ENCODE measurements at places on chromosomes 2 and 18. TPM values are rescaled to one million over a fixed set of nuclear protein-coding genes. Genes with fewer than 3 reads are reported as not detected.

Gene DLX2
- 0.19 TPM for polyA plus RNA-seq

Gene SERPINB3
- polyA plus RNA-seq: not detected

Gene PLCD4
- 1.7 TPM for polyA plus RNA-seq

Gene CCDC141
- not detected for polyA plus RNA-seq

Gene PHLPP1
- 6.5 TPM for polyA plus RNA-seq

Gene MYO5B
- polyA plus RNA-seq: 6.9 TPM

Gene SANBR
- 13.9 TPM for polyA plus RNA-seq

Gene GNLY
- not detected for polyA plus RNA-seq

Gene SH3BP4
- 22.6 TPM for polyA plus RNA-seq

Gene INO80C
- 33.3 TPM for polyA plus RNA-seq

Gene STEAP3
- polyA plus RNA-seq: 30.8 TPM

DNA sequence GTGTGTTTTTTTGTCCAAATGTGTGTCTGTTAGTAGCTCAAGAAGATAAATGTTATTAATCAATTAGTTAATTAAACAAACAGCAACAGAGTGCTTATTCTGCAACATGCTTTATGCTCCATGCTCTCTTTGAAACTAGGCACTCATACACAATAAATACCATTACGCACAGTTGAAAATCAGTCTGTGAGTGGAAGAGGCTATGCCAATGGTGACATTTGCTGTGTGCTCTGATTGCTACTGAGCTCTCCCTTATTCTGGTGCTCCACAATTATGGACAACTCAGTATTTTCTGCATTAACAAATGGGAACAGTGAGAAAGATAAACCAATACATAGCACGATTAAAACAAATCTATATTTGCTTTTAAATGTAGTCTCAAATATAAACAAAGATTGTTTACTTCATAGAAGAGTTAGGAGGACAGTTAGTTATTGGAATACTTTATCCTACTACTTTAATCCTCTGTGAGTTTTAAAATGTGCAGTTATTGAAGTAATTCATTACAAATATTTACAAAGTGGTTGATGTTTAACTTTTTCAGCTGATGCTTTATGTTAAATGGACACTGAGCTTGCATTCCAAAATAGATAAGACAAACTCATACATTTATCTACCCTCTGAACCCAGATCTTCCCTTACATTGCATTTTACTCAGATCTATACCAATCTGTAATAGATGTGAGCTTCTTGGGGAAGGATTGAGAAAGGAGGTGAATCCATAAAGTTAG, 55.3 kb downstream of the NXPH2 start:
- DNase-seq: no peak

- no peak for DNase-seq
Measured at GRCh38 chr2:159317392-159318088, 31.0 kb upstream of the WDSUB1 start.

GRCh38 chr2:240425697-240426096, 9.8 kb upstream of the GPC1 start:
- no peak for DNase-seq

DNA sequence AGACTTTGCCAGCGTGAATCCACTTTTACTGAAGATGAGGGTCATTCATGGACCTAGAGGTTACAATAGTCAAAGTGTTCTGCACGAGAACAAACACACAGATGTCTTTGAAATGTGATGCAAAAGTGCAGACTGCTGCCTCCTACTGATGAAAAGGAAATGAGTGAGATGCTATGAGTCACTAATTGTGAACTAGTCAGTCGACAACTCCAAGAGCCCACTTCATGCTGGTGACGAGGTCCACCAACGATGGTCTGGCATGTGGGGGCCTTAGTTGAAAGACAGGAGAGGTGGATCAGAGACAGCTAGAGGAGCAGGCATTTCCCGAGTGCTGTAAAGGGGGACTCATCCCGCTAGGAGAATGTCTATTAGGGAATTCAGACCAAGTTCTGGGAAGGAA, 17.1 kb upstream of the ZNF236 start:
- DNase-seq: no peak

- no peak for DNase-seq
Measured at GRCh38 chr2:172655838-172656573, 79.6 kb upstream of the RAPGEF4 start.

DNA sequence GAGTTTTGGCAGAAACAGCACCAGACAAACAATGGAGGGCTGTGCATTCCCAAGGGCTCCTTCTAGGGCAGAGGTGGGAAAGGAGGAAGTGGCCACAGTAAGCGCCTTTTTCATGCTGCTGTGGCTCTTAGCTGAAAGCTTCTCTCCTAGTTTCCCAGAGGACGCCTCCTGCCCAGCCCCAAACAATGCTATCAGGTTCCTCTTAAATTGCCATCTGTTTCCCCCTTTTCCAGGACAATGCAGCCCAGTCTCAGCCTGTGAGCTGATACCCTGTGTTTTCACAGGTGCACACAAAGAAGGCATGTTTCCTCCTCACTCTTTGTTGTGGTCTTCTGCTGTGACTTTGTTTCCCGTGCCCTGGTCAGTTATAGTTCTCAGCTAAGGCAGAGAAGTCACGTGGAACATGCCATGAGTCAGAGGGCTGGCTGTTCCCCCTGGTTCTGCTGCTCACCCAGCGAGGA, 5.4 kb upstream of the FAM124B start:
- no peak for DNase-seq

DNA sequence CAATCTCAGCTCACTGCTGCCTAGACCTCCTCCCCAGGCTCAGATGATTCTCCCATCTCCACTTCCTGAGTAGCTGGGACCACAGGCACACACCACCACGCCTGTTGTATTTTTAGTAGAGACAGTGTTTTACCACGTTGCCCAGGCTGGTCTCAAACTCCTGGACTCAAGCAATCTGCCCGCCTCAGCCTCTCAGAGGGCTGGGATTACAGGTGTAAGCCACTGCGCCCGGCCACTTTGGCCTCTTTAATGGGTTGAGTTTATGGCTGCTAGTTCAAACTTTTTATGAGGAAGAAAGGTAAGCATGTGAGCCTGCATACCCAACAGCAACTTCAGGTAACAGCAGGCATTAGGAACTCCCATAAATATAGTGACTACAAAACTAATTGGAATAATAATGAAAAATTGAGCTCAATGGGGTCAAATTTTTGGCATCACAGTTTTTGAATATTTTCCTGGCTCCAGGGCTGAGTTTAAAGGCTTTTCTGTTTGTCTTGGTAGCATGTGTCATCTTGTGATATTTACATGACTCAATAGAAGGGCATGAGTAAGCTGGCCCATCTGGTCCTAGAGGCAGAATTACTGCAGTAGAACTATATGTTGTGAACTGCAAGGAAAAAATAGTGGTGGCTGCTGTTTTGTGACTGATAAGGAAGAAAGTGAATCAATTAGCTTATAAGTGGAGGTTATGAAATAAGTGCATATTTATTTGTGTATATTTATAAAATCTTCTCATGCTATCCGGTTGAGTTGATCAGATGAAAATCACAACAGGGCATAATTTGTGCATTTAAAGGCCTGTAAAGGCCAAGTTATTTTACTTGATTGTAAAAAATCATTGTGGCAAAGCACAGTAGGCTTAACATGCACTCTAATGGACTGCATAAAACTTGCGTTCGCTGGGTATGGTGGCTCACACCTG, 24.8 kb downstream of the GALM start:
- peak; percentile 99 for DNase-seq

DNA sequence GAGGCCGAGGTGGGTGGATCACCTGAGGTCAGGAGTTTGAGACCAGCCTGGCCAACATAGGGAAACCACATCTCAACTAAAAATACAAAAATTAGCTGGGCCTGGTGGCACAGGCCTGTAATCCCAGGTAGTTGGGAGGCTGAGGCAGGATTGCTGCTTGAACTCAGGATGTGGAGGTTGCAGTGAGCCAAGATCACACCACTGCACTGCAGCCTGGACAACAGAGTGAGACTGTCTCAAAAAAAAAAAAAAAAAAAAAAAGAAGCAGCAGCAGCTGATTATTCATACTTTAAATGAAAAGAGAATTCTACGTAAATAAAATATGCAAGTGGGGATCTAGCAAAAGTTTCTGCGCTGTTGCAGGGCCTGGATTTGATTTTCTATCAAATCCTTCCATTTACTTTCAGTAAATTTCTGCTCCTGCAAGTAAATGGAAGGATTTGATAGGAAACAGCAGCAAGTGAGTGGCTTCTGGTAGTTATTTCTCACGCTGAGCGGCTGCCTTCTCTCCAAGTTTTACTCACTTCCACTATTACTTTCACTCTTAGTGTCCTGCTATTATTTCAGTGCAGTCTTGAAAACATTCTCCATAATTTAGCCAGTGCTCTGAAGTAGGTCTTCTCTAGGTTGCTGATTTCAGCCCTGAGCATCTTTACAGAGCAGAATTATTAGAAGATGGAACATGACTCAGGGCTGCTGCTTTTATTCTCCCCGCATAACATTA, 68.4 kb downstream of the SLC16A14 start:
- no peak for DNase-seq

DNA sequence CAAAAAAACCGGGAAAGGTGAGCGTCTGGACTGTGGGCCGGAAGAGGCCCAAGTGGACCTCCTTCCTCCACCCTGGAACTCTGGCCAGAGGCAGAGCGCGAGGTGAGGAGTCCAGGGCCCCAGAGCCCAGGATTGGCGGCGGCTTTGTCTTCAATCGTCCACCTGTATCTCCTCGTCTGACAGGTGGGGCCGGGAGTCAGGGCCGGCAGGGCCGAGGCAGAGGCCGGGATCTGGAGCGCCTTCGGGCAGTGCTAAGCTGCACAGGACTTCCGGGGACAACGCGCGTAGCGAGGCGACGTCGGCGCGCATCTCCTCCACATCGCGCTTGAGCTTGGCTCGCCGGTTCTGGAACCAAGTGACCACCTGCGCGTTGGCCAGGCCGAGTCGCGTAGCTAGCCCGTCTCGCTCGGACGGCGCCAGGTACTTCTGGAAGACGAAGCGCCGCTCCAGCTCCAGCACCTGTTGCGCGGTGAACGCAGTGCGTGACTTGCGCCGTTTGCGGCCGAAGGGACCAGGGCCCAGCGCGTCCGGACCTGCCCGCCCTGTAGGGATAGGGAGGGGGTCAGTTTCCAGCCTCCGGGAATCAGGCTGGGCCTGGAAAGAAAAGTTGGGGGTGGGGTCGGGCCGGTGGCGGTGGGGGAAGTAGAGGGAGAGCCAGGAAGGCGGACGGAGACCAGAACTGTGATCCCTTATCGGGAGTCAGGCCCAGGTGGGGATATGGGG, 1.5 kb downstream of the LBX2 start:
- no peak for DNase-seq

DNA sequence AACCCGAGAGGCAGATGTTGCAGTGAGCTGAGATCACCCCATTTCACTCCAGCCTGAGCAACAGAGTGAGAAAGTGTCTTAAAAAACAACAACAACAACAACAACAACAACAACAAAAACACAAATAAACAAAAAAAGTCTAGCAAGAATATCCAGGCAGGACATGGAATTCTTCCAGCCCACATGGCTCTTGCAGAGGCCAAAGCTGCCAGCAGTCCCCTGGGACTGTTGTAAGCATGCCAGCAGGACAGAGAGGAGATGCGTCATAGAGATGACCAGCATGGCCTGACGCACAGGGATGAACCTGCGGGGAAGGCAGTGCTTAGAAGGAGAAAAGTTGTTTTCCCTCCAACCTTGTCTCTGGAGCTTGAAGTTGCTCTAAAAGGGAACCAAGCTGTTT, 182.3 kb upstream of the PGAP1 start:
- peak; percentile 65 for DNase-seq

- no peak for DNase-seq
Measured at GRCh38 chr18:61352059-61352458, 18.8 kb downstream of the CDH20 start.

DNA sequence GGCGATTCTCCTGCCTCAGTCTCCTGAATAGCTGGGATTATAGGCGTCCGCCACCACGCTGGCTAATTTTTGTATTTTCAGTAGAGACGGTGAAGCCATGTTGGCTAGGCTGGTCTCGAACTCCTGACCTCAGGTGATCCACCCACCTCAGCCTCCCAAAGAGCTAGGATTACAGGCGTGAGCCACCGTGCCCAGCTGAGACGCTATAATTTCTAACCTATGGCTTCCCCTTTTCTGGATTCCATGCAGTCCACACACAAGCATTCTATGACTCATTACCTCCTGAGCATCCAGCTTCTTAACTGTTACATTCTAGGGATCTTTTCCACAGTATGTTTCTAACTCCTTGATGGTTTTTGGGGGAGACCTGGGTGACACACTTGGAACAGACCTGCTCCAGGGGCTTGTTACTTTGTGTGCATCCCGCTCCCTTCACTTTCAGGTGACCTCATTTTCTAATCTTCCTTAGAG, 11.8 kb upstream of the KCMF1 start:
- peak; percentile 82 for DNase-seq

GRCh38 chr2:80054346-80054675, 250.2 kb downstream of the LRRTM1 start:
- DNase-seq: no peak

GRCh38 chr2:66547118-66547517, 112.2 kb downstream of the MEIS1 start:
- no peak for DNase-seq

- DNase-seq: no peak
Measured at GRCh38 chr2:97816411-97816810, 103.0 kb downstream of the ZAP70 start.

GRCh38 chr18:68865021-68865420, 67.1 kb downstream of the CCDC102B start:
- no peak for DNase-seq

DNA sequence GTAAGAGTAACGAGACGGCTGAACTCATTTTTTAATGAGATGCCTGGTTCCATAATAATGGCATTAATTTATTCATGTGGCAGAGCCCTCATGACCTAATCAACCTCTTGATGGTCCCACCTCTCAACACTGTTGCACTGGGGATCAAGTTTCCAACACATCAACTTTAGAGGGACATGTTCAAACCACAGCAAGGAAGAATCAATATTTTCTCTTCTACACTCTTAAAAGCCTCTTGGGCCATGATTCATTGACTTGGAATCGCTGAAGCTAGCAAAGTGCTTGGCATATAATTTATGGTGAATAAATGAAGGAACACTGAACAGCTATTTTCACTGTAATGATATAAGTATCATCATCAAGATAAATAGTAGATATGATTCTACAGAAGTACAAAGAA, 333.0 kb downstream of the TNS1 start:
- DNase-seq: no peak

GRCh38 chr18:67453901-67454300, 62.6 kb downstream of the DSEL start:
- no peak for DNase-seq

- DNase-seq: no peak
Measured at GRCh38 chr2:150266931-150267330, 220.5 kb downstream of the RND3 start.

DNA sequence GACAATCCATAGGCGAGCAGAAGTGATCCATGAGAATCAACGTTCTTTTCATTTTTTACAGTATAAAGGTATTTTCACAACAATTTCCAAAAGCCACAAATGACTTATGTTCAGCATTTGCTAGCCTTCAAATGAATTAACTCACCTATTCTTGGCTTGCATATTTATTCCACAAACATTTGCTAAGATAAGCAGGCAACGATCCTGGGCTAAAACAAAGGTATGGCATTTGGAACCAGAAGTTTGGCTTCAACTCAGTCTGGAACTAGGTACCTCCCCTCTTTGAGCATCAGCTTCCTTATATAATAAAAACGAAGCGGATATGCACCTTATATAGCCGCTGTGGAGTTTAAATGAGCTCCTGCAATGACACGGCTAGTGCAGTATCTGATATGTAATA, 20.5 kb downstream of the CYRIA start:
- no peak for DNase-seq
